ENCODE measurements at places on chromosomes 13 and 19. TPM values are rescaled to one million over a fixed set of nuclear protein-coding genes. Genes with fewer than 3 reads are reported as not detected.

Gene ZNF284
- 2.9 TPM for total RNA-seq

Gene PSG11
- not detected for total RNA-seq

Gene TMEM272
- total RNA-seq, result not detected

DNA sequence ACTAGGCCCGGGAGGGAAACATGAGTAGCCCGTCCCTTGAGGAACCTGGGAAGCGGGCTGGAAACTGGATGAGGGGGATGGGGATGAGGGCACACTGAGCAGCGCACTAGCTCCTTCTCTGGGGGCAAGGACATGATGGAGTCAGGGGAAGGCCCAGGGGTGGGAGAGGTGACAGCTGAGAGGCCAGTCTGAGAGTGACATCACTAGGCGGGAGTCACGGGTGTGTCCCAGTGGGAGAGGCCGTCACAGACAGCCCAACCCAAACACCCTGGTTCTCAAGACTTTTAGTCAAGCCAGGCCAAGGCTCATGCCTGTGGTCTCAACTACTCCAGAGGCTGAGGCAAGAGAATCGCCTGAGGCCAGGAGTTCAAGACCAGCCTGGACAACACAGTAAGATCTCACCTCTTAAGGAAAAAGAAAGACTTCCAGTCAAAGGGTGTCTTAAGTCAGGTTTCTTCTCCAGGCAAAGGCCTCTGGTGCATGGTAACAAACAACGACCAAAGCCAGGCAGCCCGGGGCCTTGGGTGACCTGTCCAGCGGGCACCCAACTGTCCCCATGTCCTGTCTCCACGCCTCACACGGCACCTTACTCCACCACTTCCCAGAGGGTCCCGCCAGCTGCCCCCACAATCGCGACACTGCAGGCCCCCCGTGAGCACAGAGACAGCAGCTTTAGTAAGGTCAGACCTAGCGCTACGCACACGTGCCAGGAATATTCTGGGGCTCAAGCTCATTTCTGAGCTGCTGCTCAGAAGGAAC is 25.5 kb upstream of the TIMM44 start:
- DNase-seq, result no peak

GRCh38 chr19:19106056-19106551 is 32.2 kb downstream of the TMEM161A start:
- no peak for DNase-seq

DNA sequence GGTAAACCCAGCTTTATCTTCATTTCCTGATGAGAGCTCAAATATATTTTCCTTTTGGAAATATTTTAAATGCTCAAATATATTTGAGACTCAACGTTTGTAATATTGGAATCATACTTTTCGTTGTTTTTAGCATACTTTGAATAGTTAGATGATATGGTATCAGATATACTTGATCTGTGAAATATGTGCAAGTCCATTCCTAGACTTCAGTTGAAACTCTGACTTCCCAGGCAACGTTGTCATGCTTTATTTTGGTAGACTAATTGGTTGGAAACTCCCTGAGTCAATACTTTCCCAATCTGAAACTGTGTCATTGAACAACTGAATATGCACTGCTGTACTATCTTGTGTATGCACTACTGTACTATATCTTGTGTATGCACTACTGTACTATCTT is 378.5 kb downstream of the MYO16 start:
- no peak for DNase-seq

DNA sequence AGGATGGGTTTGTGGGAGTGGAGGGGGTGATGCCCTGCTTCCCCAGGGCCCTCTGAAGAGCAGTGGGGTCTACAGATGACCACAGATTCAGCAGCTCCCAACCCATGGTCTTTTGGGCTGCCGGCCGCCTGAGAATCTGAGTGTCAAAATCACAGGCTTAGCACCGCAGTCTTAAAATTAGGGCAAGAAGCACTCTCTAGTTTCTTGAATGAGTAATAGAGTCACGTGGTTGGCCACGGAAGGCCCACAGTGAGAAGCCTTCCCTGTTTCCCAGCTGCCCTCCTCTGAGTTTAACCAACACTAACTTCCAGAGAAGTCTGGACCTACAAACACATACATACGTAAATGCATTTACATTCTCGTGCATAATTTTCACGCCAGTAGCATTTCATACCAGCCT is 5.2 kb downstream of the PRMT1 start:
- DNase-seq, result no peak

GRCh38 chr13:68128297-68128915 is 898.3 kb upstream of the PCDH9 start:
- no peak for DNase-seq

- no peak for DNase-seq
Observed at GRCh38 chr13:95083066-95083465, 218.2 kb downstream of the ABCC4 start.

DNA sequence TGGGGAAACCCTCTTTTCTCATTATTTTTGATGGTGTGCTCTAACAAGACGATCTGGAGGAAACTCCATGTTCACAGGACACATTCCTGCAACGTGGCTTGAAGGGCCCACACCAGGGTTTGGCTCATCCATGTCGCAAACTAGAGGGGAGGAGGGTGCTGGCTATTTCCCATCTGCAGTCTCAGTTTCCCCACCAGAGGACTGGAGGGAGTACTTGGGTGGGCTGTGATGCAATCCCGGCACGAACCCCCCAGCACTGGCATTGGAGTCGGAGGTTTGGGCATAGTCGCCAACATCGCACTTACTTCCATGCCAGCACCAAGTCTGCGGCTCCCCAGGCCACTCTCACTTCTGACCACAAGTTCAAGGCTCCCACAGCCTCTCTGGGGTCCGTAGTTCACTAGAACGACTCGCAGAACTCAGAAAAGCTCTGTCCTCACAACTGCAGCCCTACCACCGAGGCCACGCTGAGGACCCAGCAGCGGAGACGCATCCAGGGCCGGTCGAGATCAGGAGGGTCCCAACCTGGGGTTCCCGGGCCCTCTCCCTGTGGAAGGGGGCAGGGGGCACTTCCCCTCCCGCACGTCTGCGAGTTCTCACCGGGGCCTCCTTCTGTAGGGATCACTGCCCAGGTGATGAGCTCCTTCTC is 165.6 kb upstream of the SOX1 start:
- no peak for DNase-seq

- no peak for DNase-seq
Observed at GRCh38 chr13:27665761-27666160, 44.1 kb downstream of the POLR1D start.

- peak; percentile 12 for DNase-seq
Observed at GRCh38 chr13:26983543-26984320, 187.9 kb downstream of the USP12 start.

DNA sequence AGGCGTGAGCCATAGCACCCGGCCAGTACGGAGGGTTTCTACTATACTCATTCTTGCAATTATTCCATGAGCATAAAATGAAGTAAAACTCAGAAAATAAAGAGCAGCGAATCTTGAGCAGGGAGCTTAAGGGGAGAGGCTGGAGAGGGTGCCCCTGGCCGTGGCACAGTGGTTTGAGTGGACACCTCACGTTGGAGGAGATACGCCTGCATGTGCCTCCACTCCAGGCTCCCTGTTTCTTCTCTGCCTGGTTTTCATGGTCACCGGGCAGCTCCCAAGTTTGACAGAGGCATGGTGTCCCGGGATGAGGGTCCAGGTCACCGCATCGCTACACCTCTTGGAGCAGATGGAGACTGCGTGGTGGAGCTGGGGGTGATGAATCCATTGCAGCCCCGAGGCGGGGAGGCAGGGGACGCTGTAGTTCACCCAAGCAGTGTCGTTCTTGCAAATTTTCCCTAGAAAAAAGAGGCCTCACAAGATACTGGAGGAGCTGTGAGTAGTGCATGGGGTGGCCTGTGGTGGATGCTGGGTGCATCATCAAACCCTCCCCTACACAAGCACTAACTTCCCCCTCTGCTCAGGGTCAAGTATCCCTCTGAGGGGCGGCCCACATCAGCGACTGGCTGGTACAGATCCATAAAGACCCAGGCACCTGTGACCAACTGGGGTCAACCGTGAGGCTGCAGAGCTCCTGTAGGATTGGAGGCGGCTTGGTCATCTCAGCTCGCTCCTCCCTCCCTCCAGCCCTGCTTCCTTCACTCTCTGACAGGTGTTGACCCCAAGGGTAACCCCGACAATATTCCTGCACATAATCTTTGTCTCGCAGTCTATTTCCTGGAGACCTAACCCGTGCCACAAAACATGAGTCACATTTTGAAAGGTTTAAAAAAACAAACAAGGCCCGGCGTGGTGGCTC is 3.6 kb upstream of the MIER2 start:
- no peak for DNase-seq

GRCh38 chr13:36665630-36666029 is 8.2 kb upstream of the SERTM1 start:
- DNase-seq, result no peak

- DNase-seq, result no peak
Observed at GRCh38 chr19:50321831-50322230, 7.3 kb downstream of the KCNC3 start.

DNA sequence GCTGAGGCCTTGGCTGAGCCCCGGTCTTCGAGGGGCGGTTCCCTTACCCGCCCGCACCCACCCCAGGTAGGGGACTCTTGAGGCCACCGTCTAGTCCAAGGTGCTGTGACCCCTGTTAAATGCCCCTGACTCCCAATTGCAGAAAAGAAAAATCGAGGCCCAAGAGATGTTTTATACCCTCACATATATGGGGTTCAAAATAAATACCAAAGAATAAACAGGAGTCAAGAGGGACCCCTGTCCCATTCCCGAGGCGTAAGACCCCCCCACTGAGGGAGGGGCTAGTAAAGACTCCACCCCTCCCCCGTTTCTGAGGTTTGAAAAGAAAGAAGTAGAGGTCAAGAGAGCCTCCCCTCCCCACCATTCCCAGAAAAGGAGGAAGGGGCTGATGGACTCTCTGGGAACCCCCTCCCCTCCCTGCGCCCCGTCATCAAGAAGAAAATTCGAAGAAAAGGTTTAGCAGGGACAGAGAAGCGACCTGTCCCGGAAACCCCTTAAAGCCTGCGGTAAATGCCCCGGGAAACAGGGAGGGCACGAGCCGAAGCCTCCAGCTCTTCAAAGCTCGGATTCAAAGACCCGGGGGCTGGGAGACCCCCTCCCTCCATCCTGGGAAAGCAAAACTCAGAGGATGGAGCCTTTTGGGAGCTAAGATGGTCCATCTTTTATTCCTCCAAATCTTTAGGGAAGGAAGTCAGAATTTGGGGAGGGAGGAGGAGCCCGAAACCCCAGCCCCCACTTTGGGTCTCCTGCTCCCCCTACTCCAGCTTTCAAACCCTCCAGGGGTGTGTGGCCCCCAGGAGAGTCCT is 755 bp upstream of the RAB3A start:
- DNase-seq, result no peak

DNA sequence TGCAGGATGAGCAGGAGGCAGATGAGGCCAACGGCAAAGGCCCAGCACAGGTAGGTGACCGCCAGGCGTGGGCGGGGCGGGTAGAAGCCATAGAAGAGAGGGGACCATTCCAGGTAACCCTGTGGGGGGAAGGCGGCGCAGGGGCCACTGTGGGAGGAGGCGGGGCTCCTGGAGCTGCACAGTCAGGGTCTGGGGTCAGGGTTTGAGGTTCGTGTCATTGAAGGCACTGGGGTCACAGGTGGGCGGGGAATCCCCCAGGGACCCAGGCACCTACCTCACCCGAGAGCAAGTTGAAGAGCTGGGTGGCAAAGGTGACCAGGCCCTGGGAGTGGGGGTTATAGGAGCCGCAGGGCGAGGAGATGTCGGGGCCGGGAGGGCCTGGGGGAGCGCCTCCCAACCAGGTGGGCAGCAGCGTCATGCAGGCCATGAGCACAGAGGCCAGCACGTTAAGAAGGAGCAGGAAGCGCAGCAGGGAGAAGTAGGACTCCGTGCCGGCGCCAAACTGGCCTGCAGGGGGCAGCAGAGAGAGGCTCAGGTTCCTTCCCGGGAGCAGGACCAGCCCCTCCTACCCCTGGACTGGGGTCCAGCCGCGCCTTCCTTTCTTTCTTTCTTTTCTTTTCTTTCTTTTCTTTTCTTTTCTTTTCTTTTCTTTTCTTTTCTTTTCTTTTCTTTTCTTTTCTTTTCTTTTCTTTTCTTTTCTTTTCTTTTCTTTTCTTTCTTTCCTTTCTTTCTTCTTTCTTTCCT is 4.6 kb downstream of the TMC4 start:
- DNase-seq, result peak; percentile 74

GRCh38 chr19:2589441-2589840 is 113.1 kb downstream of the GNG7 start:
- no peak for DNase-seq

DNA sequence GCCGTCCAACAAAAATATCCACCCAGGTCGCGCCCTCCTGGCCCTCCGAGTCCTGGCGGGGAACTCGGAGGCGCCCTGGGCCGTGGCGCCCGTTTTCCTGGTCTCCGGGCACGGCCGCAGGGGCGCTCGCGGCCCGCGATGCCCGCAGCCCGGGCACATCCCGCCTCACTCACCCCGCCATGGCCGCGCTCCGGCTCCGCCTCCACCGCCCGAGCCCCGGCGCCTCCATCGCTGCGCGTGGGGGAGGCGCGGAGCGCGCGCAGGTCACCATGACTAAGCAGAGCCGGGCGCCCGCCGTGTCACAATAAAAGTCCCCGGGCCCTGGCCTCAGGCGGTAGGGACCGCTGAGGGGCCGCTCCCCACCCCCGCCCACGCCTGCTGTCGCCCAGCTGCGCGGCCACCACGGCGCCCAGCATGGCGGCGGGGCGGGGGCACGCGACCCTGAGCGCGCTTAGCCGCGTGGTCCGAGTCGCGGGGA is 593 bp downstream of the KEAP1 start:
- peak; percentile 96 for DNase-seq

DNA sequence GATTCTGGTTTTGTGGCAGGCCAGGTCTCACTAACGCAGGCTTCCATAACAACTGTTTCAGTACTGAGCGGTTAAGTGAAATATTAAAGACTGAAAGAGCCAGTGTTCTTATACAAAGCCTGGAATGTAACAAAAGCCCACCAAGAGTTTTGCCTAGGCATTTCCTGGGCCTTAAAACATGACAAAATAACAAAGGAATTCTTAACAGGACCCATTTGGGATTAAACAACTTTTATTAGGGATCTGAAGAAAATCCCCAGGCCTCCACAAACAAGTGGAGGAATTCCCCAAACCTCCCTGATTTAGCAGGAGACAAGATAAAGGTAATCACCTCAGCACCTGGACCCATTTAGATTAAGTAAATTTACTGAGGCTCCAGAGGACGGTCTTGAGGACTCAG is 799.7 kb upstream of the SPRY2 start:
- DNase-seq, result no peak

GRCh38 chr19:16330368-16330801 is 5.8 kb downstream of the KLF2 start:
- peak; percentile 96 for DNase-seq

- DNase-seq, result no peak
Observed at GRCh38 chr13:91537376-91537775, 139.0 kb downstream of the GPC5 start.

- DNase-seq, result no peak
Observed at GRCh38 chr13:105627270-105627669, 908.2 kb downstream of the EFNB2 start.
